Activated CD4-positive, CD25-positive, alpha-beta regulatory T cell (primary cell): ENCODE measurements at places on chromosomes 12 and 14.

DNA sequence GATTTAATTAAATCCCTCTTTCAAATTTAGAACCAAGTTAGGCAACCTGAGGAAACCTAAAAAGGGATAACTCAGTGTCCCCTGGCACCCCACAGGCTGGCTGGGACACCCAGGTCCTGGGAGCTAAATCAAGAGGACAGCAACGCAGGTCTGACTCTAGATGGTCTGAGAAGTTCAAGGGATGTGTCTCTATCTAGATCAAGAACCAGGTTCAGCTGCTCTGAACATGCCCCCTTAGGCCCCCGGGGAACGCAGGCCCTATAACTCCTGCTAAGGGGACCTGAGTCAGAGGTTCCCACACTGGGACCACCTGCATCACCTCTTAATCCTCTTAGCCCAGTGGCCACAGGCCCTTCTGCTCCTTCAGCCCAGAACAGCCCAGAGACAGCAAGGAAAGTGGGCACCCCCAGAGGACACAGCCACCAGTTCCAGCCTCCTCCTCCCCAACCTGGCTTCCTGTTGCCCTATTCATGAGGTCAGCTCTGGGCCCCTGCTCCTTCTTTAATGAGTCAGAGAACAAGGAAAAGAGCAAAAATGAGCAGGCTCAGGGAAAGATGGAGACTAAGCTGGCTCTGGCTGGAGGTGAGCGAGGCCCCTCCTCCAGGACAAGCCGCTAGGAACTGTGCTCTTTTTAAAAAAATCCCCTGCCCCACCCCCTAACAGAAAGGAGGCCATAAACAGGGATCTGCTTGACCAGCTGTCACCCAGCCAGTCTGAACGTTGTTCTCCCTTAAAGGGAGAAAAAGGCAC, 10.8 kb downstream of the PITPNM2 start:
- no peak for DNase-seq

DNA sequence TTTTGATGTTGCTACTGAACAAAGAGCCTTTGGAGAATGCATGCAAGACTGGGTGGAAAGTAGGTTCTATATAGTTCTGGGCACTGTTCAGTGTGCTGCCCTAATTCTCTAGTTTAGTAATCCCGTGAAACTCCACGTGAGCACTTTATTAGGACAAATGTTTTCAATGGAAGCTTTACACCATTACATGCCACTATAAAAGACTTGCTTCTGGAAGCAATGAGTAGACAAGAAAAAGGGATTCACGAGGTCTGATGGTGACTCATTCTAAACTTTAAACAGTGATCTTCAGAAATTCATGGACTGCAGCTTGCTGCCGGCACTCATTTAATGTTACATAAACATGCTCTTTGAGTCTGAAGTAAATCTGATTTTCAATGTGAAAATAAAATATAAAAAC, 22.3 kb downstream of the ATG14 start:
- DNase-seq = no peak

DNA sequence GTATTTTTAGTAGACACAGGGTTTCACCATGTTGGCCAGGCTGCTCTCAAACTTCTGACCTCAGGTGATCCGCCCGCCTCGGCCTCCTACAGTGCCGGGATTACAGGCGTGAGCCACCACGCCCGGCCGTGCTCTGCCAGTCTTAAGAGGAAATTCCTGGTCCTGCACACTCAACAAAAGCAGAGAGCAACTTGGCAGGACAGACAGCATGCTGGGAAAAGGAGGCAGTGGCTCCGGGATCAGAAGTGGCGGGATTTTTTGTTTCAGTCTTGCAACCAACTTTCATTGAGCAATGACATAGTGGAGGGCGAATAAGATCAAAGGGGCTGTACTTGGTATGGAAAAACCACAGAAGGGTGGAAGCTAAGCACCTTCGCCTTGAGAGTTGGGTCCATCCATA, 2.1 kb downstream of the CKAP4 start:
- no peak for DNase-seq

GRCh38 chr12:106046301-106046846, 92.4 kb downstream of the NUAK1 start:
- no peak for DNase-seq

DNA sequence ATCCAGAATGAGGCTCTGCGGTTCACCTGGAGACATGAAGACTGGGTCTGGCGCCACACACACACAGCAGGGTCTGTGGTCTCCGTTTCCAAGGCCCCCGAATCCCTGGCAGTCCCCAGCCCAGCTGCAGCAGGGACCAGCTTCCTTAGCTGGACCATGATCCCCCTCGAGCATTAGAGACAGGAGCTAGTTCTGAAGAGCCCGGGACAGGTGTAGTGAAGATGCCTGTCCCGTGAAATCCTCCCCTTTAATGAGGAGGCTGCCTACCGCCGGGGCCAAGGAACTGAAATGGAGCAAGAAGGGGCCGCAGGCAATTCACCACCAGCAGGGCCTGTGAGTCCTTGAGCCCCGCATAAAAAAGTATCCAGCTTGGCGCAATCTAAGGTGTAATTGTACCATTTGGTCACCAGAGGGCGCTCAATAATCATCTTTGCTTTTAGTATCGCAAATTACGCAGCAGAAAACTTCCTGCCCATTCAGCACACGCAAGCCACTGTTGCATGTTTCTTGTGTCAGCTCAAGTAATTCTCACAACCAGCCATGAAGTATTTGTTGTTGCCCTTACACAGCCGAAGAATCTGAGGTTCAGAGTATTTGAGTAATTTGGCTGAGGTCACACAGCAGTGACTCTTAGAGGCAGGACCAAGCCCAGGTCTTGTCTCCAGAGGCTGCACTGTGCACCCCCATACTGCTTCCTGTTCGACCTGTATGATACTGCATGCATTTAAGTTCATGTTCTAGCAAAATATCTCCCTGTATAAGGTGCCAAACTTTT, 54.3 kb upstream of the PPP2R5C start:
- peak; percentile 22 for DNase-seq

DNA sequence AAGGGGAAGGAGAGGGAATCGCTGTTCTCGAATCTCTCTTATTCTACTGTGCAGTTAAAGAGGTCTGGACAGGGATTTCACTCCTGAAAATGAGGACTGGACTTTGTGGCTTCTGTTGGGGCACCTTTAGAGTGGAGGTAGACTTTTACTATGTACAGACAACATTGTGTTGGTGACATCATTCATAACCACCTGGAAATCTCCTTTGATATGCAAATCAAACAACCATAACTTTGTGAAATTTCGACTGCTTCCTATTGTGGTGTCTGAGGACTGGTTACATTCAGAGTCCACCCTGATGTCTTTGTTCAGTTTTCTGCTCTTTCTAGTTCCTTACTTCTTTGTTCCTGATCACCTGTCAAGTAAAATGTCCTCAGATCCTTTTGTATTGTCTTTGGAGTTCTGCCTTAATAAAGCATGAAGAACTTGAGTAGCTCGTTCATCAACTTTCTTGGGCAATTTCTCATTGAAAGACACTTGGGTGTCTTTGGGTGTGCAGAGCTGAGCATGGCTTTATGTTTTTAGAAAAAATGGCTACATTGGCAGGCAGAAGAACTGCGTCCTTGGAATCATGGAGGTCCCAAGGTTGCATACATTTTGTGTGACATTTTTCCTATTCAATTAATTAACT, 29.8 kb downstream of the LRRK2 start:
- DNase-seq = no peak

DNA sequence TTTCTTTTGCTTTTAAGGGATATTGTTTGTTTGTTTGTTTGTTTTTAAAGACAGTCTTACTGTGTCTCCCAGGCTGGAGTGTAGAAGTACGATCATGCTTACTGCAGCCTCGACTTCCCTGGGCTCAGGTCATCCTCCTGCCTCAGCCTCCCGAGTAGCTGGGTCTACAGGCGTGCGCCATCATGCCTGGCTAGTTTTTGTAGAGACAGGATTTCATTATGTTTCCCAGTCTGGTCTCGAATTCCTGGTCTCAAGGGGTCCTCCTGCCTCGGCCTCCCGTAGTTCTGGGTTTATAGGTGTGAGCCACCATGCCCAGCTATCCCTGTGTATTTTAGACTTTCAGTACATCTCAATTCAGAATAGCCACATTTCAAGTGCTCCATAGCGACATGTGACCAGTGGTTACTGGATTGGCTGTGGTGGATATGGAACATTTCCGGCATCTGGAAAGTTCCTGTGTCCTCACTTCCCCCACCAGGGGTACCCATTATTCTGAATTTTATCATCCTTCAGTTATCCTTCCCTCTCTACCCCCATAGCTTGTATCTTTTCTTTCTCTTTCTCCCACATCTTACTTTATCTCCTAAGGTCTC, 61.1 kb downstream of the HRK start:
- no peak for DNase-seq

GRCh38 chr14:89330236-89331002, 86.6 kb downstream of the FOXN3 start:
- DNase-seq = no peak

GRCh38 chr14:71394386-71394785, 487.1 kb downstream of the PCNX1 start:
- no peak for DNase-seq

DNA sequence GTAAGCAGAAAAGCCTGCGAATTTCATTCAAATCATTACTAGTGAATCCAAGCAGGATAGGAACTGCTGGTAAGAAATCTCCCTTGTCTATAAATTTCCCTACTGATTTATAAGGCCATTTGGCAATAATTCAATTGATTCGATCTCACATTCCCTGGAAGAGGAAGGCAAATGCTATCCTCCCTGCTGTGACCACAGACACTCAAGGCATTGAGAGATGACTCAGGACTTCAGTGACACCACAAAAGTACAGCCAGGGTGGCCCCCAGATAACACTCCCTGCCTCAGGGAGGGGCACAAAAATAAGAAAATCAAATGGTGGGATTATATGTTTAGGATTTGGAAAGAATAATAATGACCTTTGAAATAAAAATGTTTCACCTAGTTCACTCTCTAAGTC, 162.7 kb downstream of the GRIP1 start:
- DNase-seq = no peak

DNA sequence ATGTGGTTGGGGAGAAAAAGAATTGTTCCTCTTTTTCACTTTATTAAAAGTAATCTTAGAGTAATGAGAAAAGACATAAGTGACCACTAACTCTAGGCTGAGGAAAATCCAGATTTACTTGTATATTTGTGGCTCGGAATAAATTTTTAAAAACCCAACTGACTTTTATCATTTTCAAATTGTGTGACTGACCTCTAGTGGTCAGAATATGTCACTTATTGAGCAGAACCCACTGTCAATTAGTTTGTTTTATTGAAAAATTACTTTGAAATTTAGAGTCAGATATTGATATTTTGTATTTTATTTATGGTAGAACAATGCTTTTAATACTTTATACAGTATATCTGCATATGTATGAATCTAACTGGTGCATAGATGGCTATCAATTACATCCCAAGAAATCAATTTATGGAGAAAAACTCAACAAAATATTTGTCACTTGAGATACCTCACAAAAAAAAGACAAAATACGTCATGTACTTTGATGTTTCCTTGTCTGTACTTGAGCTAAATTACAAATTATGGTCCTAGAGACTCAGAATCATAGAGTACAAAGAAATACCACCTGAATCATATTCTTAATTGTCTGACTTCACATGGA, 229.4 kb downstream of the CNTN1 start:
- no peak for DNase-seq

DNA sequence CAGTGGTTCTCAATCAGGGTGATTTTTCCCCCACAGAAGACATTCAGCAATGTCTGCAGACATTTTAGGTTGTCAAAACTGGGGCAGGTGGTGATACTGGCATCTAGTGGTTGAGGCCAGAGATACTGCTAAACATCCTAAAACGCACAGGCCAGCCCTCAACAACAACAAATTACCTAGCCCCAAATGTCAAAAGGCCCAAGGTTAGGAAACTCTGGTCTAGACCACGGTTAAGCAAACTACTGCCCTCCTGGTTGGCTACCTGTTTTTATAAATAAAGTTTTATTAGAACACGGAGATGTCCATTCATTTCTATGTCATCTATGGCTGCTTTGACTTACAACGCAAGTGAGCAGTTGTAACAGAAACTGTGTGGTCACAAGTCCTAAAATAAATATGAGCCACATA, 186.7 kb downstream of the EFCAB11 start:
- DNase-seq = peak; percentile 20

DNA sequence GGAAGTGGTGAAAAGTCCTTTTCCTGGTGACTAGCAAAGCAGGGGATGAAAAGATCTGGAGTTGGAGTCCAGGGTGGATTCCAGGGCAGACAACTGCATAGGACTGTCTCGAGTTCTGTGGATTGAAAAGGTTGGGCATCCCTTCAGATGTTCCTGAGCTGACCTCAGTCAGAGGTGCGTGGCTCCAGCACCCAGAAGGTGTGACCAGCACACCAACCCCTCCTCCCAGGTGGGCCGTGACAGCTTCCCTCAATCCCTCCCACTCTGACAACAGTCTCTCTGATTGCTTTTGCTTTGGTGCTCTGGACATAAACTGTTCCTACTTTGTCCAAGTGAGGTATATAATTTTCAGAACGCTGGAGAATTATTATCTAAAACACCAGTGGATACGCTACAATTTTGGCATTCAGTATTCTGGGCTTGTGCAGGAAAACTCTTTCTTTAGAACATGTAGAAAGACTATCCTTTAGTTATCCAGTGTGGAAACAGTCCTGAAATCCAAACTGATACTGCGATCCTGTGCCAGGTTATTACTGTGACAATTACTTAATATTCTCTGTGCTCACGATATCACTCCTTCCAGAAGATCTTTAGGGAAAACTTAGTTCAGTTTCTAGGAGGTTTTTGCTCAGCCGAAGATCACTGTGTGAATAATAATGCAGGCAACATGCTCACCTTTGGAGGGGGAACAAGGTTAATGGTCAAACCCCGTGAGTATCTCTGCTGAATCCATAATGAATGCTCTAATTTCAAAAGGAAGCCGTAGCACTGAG, 87.9 kb downstream of the DAD1 start:
- DNase-seq = no peak

GRCh38 chr14:70061108-70061507, 127.6 kb downstream of the SLC8A3 start:
- no peak for DNase-seq

DNA sequence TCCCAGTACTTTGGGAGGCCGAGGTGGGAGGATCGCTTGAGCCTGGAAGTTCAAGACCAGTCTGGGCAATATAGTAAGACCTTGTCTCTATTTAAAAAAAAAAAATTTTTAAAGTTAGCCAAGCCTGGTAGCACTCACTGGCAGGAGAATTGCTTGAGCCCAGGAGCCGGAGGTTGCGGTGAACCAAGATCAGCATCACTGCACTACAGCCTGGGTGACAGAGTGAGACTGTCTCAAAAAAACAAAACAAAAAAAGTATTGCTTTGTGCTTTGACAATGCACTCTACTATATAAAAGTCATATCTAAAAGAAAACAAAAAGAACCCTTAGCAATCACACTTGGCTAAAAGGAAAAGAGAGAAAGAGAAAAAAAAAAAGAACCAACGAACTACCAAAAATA, 26.8 kb downstream of the GNPTAB start:
- DNase-seq = no peak

GRCh38 chr12:20852649-20853048, 42.1 kb downstream of the SLCO1B3 start:
- no peak for DNase-seq
